CD4-positive, alpha-beta memory T cell (primary cell): ENCODE measurements at places on chromosomes 6 and 20. TPM values are rescaled to one million over a fixed set of nuclear protein-coding genes. Genes with fewer than 3 reads are reported as not detected.

The HTR1B gene
- polyA plus RNA-seq, result not detected

The ELOVL4 gene
- polyA plus RNA-seq, result 5.5 TPM

The ATXN1 gene
- polyA plus RNA-seq, result 10.5 TPM

The CST5 gene
- not detected for polyA plus RNA-seq

The ARMC12 gene
- not detected for polyA plus RNA-seq

The KHDC1 gene
- polyA plus RNA-seq, result 1.0 TPM

The PRL gene
- polyA plus RNA-seq, result not detected

The OSBPL2 gene
- polyA plus RNA-seq, result 22.0 TPM

The GGTLC1 gene
- not detected for polyA plus RNA-seq

The GJA1 gene
- polyA plus RNA-seq, result not detected

DNA sequence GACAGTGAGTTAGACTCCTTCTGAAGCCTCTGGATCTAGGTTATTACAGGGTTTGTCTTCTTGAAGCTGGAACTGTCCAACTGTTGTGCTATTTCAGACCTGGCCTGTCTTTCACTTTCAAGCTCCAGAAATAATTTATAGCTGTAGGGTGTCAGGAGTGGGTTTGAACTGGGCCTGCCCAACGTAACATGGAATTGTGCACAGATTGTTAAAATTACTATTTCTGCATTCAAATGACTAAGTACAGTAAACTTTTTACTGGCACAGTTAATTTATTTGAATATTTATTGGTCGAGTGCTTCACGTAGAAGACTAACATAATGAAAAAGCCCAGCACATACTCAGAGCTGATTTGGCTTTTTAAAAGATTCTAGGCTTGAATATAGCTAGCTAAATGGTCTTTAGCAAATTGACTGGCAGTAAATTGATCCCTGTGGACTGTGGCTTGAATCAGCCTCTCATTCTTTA is 74.3 kb downstream of the ARID1B start:
- no peak for DNase-seq

- DNase-seq, result no peak
These were observed 39.1 kb upstream of the PREX1 start for GRCh38 chr20:48866936-48867335.

GRCh38 chr6:127547215-127547614 is 28.1 kb upstream of the MTCL3 start:
- no peak for DNase-seq

GRCh38 chr6:144478483-144478882 is 193.3 kb downstream of the UTRN start:
- DNase-seq, result no peak

DNA sequence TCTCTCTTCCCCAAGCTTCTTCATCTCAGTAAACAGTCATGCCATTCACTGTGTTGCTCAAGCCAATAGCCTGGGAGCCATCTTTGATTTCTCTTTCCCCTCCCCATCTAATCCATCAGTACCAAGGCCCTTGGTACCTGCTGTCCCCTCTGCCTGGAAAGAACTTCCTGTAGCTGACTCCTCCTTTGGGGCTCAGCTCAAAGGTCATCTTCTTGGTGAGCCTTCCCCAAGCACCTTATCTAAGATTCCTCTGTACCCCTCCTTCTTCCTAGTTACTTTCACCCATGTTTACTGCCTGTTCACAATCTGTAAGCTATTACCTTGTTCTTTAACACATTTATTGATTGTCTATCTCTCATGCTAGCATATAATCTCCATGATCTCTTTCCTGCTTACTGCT is 3.5 kb downstream of the AARS2 start:
- DNase-seq, result no peak

DNA sequence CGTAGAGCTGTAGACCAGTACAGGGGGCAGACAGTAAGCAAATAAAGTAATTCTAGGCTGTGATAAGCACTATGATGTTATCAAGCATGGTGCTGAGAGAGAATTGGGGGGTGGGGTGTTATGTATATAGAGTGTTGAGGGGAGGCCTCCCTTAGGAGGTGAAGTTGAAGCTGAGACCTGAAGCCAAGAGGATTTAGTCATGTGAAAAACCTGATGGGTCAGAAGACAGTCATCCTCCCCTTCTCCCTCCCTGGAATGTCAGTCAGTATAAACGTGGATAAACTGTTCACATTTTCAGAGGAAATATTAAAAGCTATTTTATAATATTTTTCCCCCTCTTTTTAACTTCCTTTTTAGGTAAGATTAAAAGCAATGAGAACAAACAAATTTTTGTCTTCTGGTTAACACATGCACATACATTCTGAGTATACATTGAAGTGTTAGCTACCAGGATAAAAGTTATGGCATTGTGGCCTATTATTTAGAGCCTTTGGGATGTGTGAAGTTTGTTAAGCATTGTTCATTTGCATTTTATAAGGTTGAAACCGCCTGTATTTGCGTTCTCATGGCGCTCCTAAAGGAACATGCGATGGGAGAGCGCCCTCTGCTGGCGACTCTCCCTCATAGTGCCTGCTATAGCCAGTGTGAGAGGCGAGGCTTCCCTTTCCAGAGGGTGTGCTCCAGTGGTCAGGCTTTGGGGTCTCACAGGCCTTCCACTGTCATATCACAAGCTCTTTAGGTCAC is 35.4 kb upstream of the MAPK13 start:
- DNase-seq, result peak; percentile 73

GRCh38 chr6:123967905-123968304 is 164.2 kb downstream of the NKAIN2 start:
- DNase-seq, result no peak

GRCh38 chr6:127420556-127420955 is 38.6 kb downstream of the KIAA0408 start:
- peak; percentile 58 for DNase-seq

- DNase-seq, result no peak
These were observed 593 bp downstream of the DNMT3B start for GRCh38 chr20:32762754-32763201.

GRCh38 chr6:93163146-93163545 is 256.2 kb downstream of the EPHA7 start:
- no peak for DNase-seq

GRCh38 chr6:115360602-115361325 is 699.9 kb downstream of the FRK start:
- no peak for DNase-seq

GRCh38 chr6:99879431-99879830 is 114.6 kb downstream of the MCHR2 start:
- DNase-seq, result no peak

- DNase-seq, result no peak
These were observed 515.0 kb downstream of the CDH26 start for GRCh38 chr20:60473211-60473610.

DNA sequence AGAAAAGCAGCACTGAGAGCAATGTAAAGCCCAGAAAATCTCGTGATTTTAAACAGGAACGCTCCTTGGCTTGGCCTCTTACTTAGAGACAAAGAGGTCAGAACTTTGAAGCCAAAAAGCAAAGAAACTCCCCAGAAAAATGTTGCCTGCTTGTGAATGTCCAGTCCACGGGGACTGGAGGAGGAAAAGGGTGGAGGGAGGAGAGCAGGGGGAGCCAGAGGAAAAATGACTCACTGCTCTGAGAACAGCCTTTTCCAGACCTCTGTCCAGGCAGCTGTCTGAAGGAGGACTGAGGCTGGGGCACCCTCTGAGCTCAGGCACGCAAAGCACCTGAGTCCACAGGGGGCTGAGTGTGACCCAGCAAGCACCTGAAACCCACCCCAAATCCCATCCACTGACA is 64.7 kb downstream of the TRAM2 start:
- no peak for DNase-seq

DNA sequence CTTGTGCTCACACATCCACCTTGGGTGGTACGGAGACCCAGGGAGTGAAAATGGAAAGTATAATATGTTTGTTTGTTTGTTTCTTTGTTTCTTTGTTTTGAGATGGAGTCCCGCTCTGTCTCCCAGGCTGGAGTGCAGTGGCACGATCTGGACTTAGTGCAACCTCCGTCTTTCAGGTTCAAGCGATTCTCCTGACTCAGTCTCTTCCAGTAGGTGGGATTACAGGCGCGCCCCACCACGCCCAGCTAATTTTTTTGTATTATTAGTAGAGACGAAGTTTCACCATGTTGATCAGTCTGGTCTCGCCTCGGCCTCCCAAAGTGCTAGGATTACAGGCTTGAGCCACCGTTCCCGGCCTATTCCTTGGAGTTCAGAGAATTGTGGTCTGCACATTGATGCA is 115.4 kb downstream of the TRIM27 start:
- DNase-seq, result no peak

DNA sequence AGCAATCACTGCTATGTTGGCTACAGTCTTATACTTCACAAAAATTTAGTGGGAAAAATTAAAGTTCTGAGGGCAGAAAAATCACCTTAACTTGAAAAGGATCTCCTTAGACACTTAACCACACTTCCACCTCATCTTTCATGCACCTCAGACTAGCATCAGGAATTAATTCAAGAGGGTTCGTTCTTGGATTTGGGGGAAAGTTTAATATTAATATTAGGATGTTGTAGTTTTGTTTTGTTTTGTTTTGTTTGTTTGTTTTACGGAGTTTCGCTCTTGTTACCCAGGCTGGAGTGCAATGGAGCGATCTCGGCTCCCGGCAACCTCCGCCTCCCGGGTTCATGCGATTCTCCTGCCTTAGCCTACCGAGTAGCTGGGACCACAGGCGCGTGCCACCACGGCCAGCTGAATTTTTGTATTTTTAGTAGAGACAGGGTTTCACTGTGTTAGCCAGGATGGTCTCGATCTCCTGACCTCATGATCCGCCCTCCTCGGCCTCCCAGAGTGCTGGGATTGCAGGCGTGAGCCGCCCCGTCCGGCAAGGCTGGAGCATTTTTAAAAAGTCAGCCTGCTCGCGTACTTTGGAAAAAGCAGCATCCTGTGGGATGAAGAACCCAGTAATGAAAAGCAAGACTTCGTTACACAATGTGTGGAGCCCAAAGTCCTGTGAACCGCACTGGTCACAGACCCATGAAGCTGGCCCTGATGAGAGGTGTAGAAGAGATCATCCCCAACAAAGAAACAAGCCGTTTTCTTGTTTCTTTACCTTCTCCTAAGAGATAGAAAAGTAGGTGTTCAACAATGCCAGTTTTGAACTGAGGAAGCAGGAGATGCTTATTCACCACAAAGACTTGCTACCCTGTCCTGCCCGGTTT is 194.9 kb downstream of the GPX5 start:
- no peak for DNase-seq

DNA sequence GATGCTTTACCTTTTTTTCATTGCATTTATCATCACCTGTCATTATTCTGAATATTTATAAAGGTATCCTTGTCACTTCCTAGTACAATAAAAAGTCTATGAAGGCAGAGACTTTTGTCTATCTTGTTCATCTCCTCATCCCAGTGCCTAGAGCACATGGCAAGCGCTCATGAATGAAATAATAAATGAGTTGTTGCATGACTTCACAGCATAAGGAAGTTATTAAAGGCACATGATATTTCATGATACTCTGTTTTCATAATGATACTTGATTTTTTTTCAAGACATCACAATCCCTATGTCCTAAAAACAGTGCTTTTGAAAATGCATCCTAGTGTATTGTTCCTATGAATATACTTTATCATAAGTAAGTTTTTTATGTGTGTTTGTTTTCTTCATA is 310.6 kb upstream of the RSPO3 start:
- no peak for DNase-seq

GRCh38 chr6:125858427-125859320 is 67.9 kb downstream of the NCOA7 start:
- DNase-seq, result peak; percentile 20

GRCh38 chr20:1337441-1337840 is 8.5 kb upstream of the SDCBP2 start:
- DNase-seq, result no peak

GRCh38 chr6:25156123-25156522 is 123.1 kb upstream of the CARMIL1 start:
- DNase-seq, result no peak

GRCh38 chr6:53042112-53042511 is 23.1 kb upstream of the FBXO9 start:
- no peak for DNase-seq

- no peak for DNase-seq
These were observed 166.1 kb downstream of the CDKAL1 start for GRCh38 chr6:20700375-20700774.
